ENCODE measurements at places on chromosomes 12 and 14.

DNA sequence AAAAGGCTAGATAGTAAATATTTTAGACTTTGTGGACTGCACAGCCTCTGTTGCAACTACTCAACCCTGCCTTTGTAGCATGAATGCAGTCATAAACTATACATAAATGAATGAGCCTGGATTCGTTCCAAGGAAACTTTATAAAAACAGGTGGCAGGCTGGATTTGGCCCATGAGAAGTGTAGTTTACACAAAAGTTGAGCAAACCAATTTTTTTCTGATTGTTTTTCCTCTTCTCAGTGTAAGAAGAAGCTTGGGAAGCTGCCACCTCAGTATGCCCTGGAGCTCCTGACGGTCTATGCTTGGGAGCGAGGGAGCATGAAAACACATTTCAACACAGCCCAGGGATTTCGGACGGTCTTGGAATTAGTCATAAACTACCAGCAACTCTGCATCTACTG lies 9.5 kb downstream of the OAS1 start:
- no peak for DNase-seq

GRCh38 chr12:12486661-12487240 lies 75.9 kb downstream of the DUSP16 start:
- no peak for DNase-seq

DNA sequence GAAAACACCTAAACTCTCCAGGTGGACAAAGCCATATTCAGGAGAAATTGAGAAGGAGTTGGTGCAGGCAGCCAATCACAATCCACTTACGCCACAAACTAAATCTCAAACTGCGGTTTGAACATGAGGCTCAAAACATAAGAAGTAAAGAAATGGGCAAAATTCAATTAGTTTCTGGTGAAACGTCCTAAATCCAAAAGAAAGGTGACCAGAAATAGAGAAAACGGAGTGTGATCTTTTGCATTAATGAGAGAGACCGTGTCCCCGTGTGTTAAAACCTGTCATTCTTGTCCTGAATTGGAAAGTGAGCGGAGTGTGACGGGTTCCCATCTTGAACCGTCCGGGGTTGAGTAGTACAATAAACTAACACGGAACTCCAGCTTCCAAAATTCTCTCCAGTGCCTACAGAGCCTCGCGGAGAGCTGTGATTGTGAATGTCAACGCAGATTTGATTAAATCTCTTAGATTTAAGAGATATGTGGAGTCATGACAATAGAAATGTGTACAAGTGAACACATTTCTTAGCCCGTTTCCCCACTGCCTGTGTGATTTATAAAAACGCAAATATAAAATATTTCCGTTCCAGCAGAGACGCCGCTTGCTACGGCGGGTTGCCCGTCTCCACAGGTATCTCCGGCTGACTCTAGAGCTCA lies 595 bp upstream of the METAP2 start:
- no peak for DNase-seq

- DNase-seq = no peak
Measured at GRCh38 chr14:58677001-58677400, 39.2 kb downstream of the DACT1 start.

DNA sequence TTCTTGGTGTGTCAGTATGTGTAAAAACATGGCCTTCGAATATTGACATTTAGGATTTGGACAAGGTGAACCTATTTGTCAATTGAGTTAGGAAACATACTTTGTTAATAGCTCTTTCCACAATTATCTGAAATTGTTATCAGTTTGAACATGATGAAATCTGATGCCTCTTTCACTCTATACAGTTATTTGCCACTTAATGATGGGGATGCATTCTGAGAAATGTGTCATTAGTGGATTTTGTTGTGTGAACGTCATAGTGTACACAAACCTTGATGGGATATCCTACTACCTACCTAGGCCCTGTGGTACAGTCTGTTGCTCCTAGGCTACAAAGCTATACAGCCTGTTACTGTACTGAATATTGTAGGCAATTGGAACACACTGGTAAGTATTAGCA lies 4.8 kb downstream of the TULP3 start:
- DNase-seq = no peak

GRCh38 chr12:52006726-52007157 lies at the start of gene TAMALIN:
Gene TAMALIN (plus strand): TSS chr12:52006946. CDS start chr12:52007020, 74 bp downstream.
- DNase-seq = no peak

GRCh38 chr12:85662207-85662602 lies 174.0 kb downstream of the RASSF9 start:
- DNase-seq = no peak

GRCh38 chr12:77608271-77608824 lies 222.3 kb upstream of the NAV3 start:
- no peak for DNase-seq

GRCh38 chr14:100370003-100370402 lies 46.9 kb downstream of the SLC25A47 start:
- no peak for DNase-seq

- no peak for DNase-seq
Measured at GRCh38 chr14:40911141-40911540, 695.5 kb upstream of the LRFN5 start.

DNA sequence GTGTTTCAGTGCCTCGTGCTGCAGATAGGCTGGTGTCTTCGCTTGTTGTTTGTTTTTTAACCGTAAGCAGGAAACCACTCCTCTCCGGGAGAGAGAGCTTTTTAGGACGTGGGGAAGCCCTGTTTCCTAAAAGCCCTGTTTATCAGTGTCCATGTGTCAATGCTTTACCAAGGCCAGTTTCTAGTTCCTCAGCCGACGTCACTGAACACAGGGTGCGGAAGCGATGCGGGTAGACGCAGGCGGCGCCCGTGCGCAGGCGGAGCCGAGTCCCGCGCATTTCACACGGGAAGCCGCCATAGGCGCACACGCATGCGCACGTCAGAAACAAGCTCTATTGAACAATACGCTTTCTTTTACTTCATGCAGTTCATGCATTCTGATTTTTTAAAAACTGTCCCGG lies 79.8 kb downstream of the GLT1D1 start:
- no peak for DNase-seq

- DNase-seq = no peak
Measured at GRCh38 chr12:59973515-59973914, 377.7 kb downstream of the SLC16A7 start.

DNA sequence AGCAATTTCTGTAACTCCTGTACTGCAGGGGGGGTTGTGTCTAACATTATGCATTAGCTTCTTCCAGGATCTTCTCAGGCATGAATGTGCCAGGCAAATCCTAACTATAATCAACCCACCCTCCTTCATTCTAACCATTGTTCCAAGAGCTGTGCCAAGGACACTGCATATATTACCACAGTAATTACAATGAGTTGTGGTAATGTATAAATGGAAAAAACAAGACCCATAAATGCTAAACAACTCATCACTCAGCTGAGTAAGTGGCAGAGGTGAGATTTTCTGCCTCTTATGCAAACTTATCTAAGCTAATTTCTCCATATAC lies 80.6 kb downstream of the PRKD1 start:
- DNase-seq = no peak

- DNase-seq = no peak
Measured at GRCh38 chr14:93012506-93012905, 89.6 kb downstream of the CHGA start.

DNA sequence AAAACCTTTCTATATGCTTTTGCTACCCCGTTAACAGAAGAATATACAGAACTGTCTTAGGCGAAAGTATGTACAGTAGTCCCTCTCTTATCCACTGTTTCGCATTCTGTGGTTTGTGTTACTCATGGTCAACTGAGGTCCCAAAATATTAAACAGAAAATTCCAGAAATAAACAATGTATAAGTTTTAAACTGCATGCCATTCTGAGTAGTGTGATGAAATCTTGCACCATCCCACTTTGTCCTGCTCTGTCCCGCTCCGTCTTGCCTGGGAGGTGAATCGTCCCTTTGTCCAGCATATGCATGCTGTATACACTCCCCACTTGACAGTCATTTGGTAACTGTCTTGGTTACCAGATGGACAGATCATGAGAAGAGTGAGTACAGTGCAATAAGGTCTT lies 70.1 kb upstream of the STRN3 start:
- DNase-seq = no peak

GRCh38 chr12:104730763-104731162 lies 227.3 kb downstream of the SLC41A2 start:
- DNase-seq = no peak

- no peak for DNase-seq
Measured at GRCh38 chr12:49334681-49335080, 2.3 kb downstream of the C1QL4 start.

- DNase-seq = no peak
Measured at GRCh38 chr12:97275256-97275655, 187.3 kb upstream of the RMST start.

- no peak for DNase-seq
Measured at GRCh38 chr14:77912754-77913556, 113.0 kb downstream of the ADCK1 start.
